ENCODE measurements at places on chromosomes 5 and 9. TPM values are rescaled to one million over a fixed set of nuclear protein-coding genes. Genes with fewer than 3 reads are reported as not detected.
A peak's percentile ranks its signal among the peaks of the same experiment; 100 is the strongest.

DNA sequence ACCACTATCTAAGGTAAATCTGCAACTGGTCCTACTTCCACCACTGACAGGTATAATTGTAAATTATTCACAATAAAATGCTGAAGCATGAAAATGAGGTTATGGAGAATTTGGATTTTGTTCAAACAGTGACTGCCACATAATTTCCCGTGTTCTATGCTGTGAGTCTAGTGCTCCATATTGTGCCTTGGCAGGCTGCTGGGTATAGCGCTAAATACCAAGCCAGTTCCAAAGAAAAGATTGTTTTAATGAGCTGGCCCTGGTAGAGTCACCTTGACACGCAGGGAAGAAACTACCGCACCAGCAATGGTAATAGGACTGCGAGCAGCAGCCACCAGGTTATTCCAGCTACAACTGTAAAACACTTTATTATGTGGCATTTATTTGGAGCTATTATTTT lies 30.4 kb downstream of the PSMB7 start:
- no peak overlapping the region for H3K27ac ChIP-seq
- peaks cover 25% of the 10 kb centered on the region for H3K36me3 ChIP-seq
- no peaks in the 10 kb centered on the region for H3K27me3 ChIP-seq
- H3K4me1 ChIP-seq, result peaks cover 38% of the 10 kb centered on the region

DNA sequence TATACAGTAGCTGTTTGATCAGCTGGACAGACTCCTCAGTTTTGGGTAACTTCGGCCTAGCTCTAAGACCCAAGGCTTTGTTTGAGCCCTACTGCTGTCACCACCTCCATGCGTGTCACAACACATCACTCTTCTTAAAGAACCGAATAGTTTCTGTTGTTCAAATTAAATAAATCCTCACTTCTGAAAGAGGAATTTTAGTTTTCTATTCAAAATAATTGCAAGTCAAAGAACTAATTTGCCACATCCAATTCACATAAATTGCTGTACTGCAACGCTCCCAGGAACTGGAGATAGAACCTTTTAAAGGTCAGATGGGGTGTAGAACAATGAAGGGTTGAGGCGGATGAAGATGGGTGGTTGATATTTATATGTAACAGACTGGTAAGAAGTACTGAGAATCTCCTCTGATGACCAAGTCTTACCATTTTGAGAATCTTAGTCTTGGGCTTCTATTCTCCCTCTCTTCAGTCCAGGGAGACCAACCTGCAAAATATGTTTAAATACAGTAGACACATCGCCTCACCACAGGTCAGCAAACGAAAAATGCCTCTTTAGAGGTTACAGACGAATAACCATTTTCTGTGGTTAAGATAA lies 1.6 kb downstream of the NREP start:
- peak overlapping the region; percentile 80 for H3K4me3 ChIP-seq
- no peak overlapping the region for H3K27ac ChIP-seq
- H3K36me3 ChIP-seq, result no peaks in the 10 kb centered on the region
- no peak for DNase-seq
- H3K4me1 ChIP-seq, result peaks cover 21% of the 10 kb centered on the region

GRCh38 chr5:139513852-139514485 lies 31.4 kb upstream of the STING1 start:
- no peak overlapping the region for H3K4me3 ChIP-seq
- no peak overlapping the region for H3K27ac ChIP-seq
- H3K4me1 ChIP-seq, result peaks cover 43% of the 10 kb centered on the region
- H3K27me3 ChIP-seq, result peaks cover under 1% of the 10 kb centered on the region
- peaks cover 3% of the 10 kb centered on the region for H3K36me3 ChIP-seq

- H3K4me1 ChIP-seq, result no peaks in the 10 kb centered on the region
- H3K27ac ChIP-seq, result no peak overlapping the region
- H3K36me3 ChIP-seq, result no peaks in the 10 kb centered on the region
Observed at GRCh38 chr5:27876071-27876470, 837.7 kb upstream of the CDH9 start.

- no peaks in the 10 kb centered on the region for H3K36me3 ChIP-seq
- H3K27me3 ChIP-seq, result peaks cover 23% of the 10 kb centered on the region
- no peak overlapping the region for H3K4me3 ChIP-seq
- no peak for DNase-seq
- H3K4me1 ChIP-seq, result no peaks in the 10 kb centered on the region
- H3K27ac ChIP-seq, result no peak overlapping the region
Observed at GRCh38 chr5:36068751-36069281, 2.1 kb upstream of the UGT3A2 start.

- H3K27ac ChIP-seq, result no peak overlapping the region
- peaks cover 11% of the 10 kb centered on the region for H3K27me3 ChIP-seq
- H3K4me3 ChIP-seq, result no peak overlapping the region
- DNase-seq, result no peak
Observed at GRCh38 chr5:14258840-14259239, 115.7 kb downstream of the TRIO start.

DNA sequence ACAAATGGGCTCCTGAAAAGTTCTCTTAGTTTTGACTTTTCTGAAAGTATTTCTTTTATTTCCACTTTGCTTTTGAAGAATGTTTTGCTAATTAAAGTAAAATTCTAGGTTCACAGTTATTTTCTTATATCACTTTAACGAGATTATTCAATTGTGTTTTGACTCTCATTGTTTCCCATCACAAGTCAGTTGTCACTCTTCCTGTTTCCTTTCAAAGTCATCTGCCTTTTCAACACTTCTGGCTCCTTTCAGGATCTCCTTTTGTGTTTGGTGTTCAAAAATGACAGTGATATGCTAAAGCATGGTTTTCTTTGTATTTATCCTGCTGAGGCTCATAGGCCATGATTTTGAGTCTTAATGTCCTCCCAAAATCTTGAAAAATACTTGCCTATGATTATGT lies 235.4 kb upstream of the TAS2R1 start:
- no peaks in the 10 kb centered on the region for H3K4me1 ChIP-seq
- no peaks in the 10 kb centered on the region for H3K27me3 ChIP-seq
- no peak overlapping the region for H3K4me3 ChIP-seq
- DNase-seq, result no peak
- H3K27ac ChIP-seq, result no peak overlapping the region

DNA sequence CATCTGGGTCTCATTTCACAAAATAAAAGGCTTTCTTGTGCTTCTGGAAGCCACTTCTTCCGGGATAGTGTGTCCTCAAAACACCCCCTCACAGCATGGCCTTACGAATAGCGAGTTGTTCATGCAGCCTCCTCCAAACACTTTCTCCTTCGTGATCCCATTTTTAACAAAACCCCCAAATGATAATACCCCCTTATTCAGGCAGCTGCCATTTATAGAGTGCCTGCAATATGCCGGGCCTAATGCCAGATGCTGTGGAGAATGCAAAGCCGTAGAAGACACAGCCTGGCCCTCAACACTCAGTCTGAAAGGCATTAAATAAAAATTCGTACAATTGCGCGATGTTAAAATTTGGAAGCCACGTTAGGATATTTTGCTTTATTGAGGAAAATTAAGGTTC lies 66.4 kb upstream of the SLC44A1 start:
- H3K27me3 ChIP-seq, result no peaks in the 10 kb centered on the region
- H3K4me3 ChIP-seq, result no peak overlapping the region
- no peak for DNase-seq
- no peaks in the 10 kb centered on the region for H3K4me1 ChIP-seq
- H3K27ac ChIP-seq, result no peak overlapping the region

GRCh38 chr5:127586066-127586770 lies 62.7 kb upstream of the CTXN3 start:
- no peak overlapping the region for H3K27ac ChIP-seq
- DNase-seq, result no peak
- peaks cover 3% of the 10 kb centered on the region for H3K4me1 ChIP-seq

- H3K27me3 ChIP-seq, result no peaks in the 10 kb centered on the region
- H3K4me3 ChIP-seq, result no peak overlapping the region
- no peaks in the 10 kb centered on the region for H3K36me3 ChIP-seq
Observed at GRCh38 chr5:159645179-159645846, 271.0 kb upstream of the ADRA1B start.

DNA sequence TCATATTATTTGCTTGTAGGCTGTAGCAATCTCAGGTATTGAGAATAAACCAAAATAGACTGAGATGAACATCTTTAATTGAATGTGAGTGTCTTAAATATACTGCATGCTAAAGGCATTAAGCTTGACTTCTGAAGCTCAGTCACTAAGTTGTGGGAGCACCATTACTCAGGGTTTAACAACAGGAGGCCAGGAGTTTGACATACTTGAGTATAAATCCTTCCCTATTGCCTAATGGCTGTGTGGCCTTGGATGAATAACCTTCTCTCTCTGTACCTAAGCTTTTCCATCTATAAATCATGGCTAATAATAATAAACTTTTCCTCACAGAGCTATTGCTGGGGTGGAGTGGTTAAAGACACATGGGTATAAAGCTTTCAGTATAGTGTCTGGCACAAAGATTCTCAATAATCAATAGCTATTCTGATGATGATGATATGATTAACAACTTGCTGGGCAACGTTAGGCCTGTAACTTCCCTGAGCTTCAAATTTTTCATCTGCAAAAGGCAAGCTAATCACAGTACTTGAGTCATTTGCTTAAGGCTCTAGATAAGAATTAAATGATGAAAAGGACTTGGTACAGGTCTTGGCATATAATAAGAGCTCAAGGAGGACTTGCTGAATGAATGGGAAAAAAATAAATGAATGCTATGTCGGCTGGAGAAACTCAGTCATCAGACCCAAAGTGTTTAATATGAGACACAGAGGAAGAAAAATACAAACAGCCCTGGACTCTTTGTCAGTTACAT lies 174.0 kb upstream of the IL12B start:
- H3K36me3 ChIP-seq, result no peaks in the 10 kb centered on the region
- H3K4me1 ChIP-seq, result no peaks in the 10 kb centered on the region
- no peak overlapping the region for H3K27ac ChIP-seq
- H3K4me3 ChIP-seq, result no peak overlapping the region

DNA sequence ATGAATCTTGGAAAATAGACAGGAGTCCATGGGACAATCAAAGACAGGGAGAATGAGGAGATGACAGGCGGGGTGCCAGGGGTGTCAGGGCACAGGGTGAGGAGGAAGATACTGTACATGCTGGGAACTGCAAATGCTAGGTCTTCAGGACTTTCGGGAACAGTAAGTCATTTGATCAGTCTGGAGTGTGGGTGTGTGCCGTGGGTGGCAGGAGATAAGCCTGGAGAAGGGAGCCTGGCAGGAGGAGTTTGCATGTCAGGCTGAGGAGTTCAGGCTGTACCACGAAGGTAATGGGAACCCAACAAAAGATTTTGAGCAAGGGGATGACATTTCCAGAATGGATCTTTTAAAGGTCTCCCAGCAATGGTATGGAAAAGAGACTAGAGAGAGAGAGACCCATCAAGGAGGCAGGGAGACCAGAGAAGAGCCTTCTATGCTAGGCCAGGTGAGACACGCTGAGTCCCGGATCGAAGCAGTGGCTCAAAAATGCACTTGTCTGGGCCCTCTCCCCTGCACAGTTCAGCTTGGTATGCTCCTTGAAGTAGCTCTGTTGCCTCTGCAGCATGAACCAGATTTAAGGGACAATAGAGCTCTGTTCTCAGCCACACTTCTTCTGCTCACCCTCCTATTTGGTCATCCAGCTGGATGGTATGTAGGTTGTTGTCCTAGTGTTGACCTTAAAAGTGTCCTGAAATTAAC lies 77.0 kb upstream of the FER start:
- H3K27me3 ChIP-seq, result peaks cover 12% of the 10 kb centered on the region

- H3K4me3 ChIP-seq, result peak overlapping the region; percentile 82
- H3K36me3 ChIP-seq, result peaks cover 5% of the 10 kb centered on the region
- H3K27me3 ChIP-seq, result peaks cover 2% of the 10 kb centered on the region
- peaks cover 31% of the 10 kb centered on the region for H3K4me1 ChIP-seq
Observed at GRCh38 chr9:97924386-97924785, 2.1 kb upstream of the TRMO start.

- no peaks in the 10 kb centered on the region for H3K27me3 ChIP-seq
- peak overlapping the region; percentile 67 for H3K27ac ChIP-seq
- H3K4me3 ChIP-seq, result peak overlapping the region; percentile 42
- peaks cover 32% of the 10 kb centered on the region for H3K4me1 ChIP-seq
Observed at GRCh38 chr5:139709582-139710318, 61.6 kb downstream of the CXXC5 start.

- no peaks in the 10 kb centered on the region for H3K4me1 ChIP-seq
- H3K27ac ChIP-seq, result no peak overlapping the region
- H3K27me3 ChIP-seq, result no peaks in the 10 kb centered on the region
- H3K36me3 ChIP-seq, result no peaks in the 10 kb centered on the region
Observed at GRCh38 chr9:121910491-121911040, 182.5 kb downstream of the TTLL11 start.

- no peak overlapping the region for H3K4me3 ChIP-seq
- peaks cover 14% of the 10 kb centered on the region for H3K27me3 ChIP-seq
- no peak overlapping the region for H3K27ac ChIP-seq
- no peak for DNase-seq
Observed at GRCh38 chr5:160303690-160304089, 8.7 kb downstream of the CCNJL start.

- DNase-seq, result no peak
- H3K4me1 ChIP-seq, result no peaks in the 10 kb centered on the region
- no peaks in the 10 kb centered on the region for H3K36me3 ChIP-seq
- H3K4me3 ChIP-seq, result no peak overlapping the region
Observed at GRCh38 chr5:38518341-38518740, 38.1 kb downstream of the LIFR start.

DNA sequence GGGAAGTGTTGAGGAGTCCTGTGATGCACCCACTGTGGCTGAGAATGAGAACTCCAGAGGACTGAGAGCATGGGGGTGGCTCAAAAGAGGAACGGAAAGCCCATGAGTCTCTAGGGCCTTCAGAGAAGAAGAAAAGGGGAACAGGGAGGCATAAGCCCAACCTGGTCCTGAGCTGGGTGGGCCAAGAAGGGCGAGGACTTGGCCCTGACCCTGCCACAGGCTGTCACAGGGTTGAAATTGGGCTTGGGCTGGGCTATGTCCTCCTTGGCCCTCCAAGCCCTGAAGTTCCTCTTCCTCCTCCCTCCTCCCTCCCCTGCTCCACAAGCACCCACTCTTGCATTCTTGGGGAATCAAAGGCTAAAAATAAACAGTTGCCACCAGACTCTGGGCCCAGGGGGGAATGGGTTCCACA lies 49.3 kb upstream of the PPARGC1B start:
- H3K27ac ChIP-seq, result no peak overlapping the region
- no peak overlapping the region for H3K4me3 ChIP-seq
- no peaks in the 10 kb centered on the region for H3K36me3 ChIP-seq
- H3K27me3 ChIP-seq, result peaks cover 17% of the 10 kb centered on the region
- H3K4me1 ChIP-seq, result no peaks in the 10 kb centered on the region

GRCh38 chr9:32177396-32177795 lies 207.0 kb upstream of the ACO1 start:
- H3K4me3 ChIP-seq, result no peak overlapping the region
- no peak for DNase-seq
- no peak overlapping the region for H3K27ac ChIP-seq

- DNase-seq, result no peak
- peaks cover 2% of the 10 kb centered on the region for H3K36me3 ChIP-seq
- no peaks in the 10 kb centered on the region for H3K27me3 ChIP-seq
- H3K4me3 ChIP-seq, result peak overlapping the region; percentile 29
- H3K4me1 ChIP-seq, result peaks cover 75% of the 10 kb centered on the region
- H3K27ac ChIP-seq, result peak overlapping the region; percentile 83
Observed at GRCh38 chr5:50709471-50709870, 43.0 kb downstream of the PARP8 start.

- no peaks in the 10 kb centered on the region for H3K27me3 ChIP-seq
- no peak overlapping the region for H3K4me3 ChIP-seq
- H3K4me1 ChIP-seq, result no peaks in the 10 kb centered on the region
- H3K27ac ChIP-seq, result no peak overlapping the region
Observed at GRCh38 chr9:17926246-17926645, 347.4 kb downstream of the SH3GL2 start.

- no peak for DNase-seq
- H3K27ac ChIP-seq, result no peak overlapping the region
- no peaks in the 10 kb centered on the region for H3K4me1 ChIP-seq
- no peaks in the 10 kb centered on the region for H3K36me3 ChIP-seq
- H3K4me3 ChIP-seq, result no peak overlapping the region
Observed at GRCh38 chr9:129677456-129677855, 12.0 kb downstream of the PRRX2 start.

PCDHGA5 gene
- not detected for total RNA-seq

NEURL1B gene
- total RNA-seq, result 0.22 TPM

GPR150 gene
- total RNA-seq, result 0.45 TPM

KCNIP1 gene
- total RNA-seq, result not detected

NR5A1 gene
- not detected for total RNA-seq

DCANP1 gene
- total RNA-seq, result not detected

Measured in activated CD8-positive, alpha-beta T cell treated with anti-CD3 and anti-CD28 coated beads for 36 hours (primary cell).